ENCODE measurements at places on chromosomes 1 and 21. TPM values are rescaled to one million over a fixed set of nuclear protein-coding genes. Genes with fewer than 3 reads are reported as not detected.
A peak's percentile ranks its signal among the peaks of the same experiment; 100 is the strongest.

GRCh38 chr1:55234016-55234415, 18.9 kb upstream of the USP24 start:
- no peak overlapping the region for H3K4me3 ChIP-seq
- H3K36me3 ChIP-seq, result no peaks in the 10 kb centered on the region
- no peaks in the 10 kb centered on the region for H3K4me1 ChIP-seq
- no peaks in the 10 kb centered on the region for H3K27me3 ChIP-seq
- DNase-seq, result no peak
- H3K27ac ChIP-seq, result no peak overlapping the region

GRCh38 chr1:168178638-168179437, at the start of gene TIPRL:
TIPRL (plus strand) TSS chr1:168178962; CDS start chr1:168179078, 116 bp downstream.
- peaks cover 1% of the 10 kb centered on the region for H3K36me3 ChIP-seq
- peak within 1 kb of the TSS; percentile 93 for H3K27ac ChIP-seq
- H3K27me3 ChIP-seq, result no peaks in the 10 kb centered on the region
- DNase-seq, result peak; percentile 98

GRCh38 chr1:212109728-212110127, 74.2 kb downstream of the DTL start:
- peaks cover 13% of the 10 kb centered on the region for H3K4me1 ChIP-seq
- no peaks in the 10 kb centered on the region for H3K36me3 ChIP-seq
- no peak overlapping the region for H3K4me3 ChIP-seq

GRCh38 chr1:183764981-183765380, 39.9 kb upstream of the RGL1 start:
- no peak overlapping the region for H3K4me3 ChIP-seq
- no peak for DNase-seq
- no peaks in the 10 kb centered on the region for H3K36me3 ChIP-seq
- no peaks in the 10 kb centered on the region for H3K4me1 ChIP-seq

DNA sequence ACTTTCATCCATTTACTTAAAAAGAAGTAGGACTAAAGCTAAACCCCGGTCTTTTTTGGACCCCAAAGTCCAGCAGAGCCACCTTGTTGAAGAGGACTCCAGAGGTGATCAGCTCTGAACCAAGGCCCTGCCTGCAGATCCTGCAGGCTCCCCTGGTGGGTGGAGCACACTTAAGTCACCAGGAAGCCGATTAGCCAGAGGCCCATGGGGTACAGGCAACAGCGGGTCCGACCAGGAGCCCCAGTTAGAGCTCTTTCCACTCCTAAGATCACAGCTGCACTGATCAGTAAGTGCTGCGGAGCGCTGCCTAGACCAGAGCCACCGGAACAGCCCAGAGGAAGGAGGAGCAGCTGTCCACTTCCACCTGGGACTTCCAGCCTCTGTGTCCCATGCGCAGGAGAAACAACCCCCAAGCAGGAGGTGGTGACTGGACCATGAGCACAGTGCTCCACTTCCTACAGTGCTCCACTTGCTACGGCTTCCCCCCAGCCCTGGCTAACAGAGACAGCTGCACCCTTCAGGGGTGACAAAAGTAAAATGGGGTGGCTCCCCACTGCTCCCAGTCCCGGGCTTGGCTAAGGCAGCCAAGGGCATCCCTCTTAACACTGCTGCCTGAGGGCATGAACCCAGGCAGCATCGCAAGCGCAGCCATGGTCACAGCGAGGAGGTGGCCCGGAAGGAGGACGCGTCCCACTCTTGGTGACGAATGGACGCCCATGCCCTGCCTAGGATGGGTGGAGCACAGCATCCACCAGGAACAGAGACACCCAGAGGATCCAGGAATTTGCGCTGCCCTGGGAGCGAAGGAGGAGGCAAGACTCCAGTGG, 58.0 kb downstream of the NPHP4 start:
- peaks cover 2% of the 10 kb centered on the region for H3K36me3 ChIP-seq
- H3K4me3 ChIP-seq, result no peak overlapping the region
- no peaks in the 10 kb centered on the region for H3K27me3 ChIP-seq
- no peak for DNase-seq

- H3K4me3 ChIP-seq, result no peak overlapping the region
- no peak for DNase-seq
- H3K4me1 ChIP-seq, result no peaks in the 10 kb centered on the region
- no peaks in the 10 kb centered on the region for H3K27me3 ChIP-seq
- no peaks in the 10 kb centered on the region for H3K36me3 ChIP-seq
Observed at GRCh38 chr1:78155121-78155520, 109.4 kb downstream of the GIPC2 start.

- H3K4me3 ChIP-seq, result no peak overlapping the region
- no peaks in the 10 kb centered on the region for H3K36me3 ChIP-seq
- no peaks in the 10 kb centered on the region for H3K27me3 ChIP-seq
- peak overlapping the region; percentile 71 for H3K27ac ChIP-seq
Observed at GRCh38 chr21:46059195-46059594, 38.7 kb upstream of the COL6A2 start.

- H3K4me1 ChIP-seq, result peaks cover 44% of the 10 kb centered on the region
- H3K27ac ChIP-seq, result peak overlapping the region; percentile 99
- no peaks in the 10 kb centered on the region for H3K27me3 ChIP-seq
- peaks cover 64% of the 10 kb centered on the region for H3K36me3 ChIP-seq
Observed at GRCh38 chr1:2554621-2555387, 1.4 kb upstream of the TNFRSF14 start.

- peaks cover 4% of the 10 kb centered on the region for H3K27me3 ChIP-seq
- H3K27ac ChIP-seq, result no peak overlapping the region
- DNase-seq, result no peak
- no peak overlapping the region for H3K4me3 ChIP-seq
Observed at GRCh38 chr1:15997637-15998280, 6.3 kb upstream of the SRARP start.

Gene SRGAP2
- 10.7 TPM for polyA plus RNA-seq

DNA sequence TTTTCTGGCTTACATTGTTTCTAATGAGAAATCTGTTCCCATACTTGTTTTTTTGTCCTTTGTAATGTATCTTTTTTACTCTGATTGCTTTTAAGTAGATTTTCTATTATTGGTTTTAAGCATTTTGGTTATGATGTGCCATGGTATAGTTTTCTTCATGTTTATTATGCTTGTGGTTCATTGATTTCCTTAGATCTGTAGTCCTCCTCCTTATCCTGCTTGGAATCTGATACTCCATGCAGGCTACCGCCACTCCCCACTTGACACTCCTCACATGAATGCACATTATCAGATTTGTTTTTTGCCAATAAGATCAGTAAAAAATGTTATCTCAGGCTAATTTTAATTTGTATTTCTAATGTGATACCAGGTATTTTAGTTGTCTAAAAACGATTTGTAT, 20.8 kb downstream of the UROD start:
- no peak overlapping the region for H3K27ac ChIP-seq
- no peak for DNase-seq
- H3K27me3 ChIP-seq, result no peaks in the 10 kb centered on the region
- no peaks in the 10 kb centered on the region for H3K4me1 ChIP-seq

GRCh38 chr1:5881526-5882222, 110.6 kb downstream of the NPHP4 start:
- no peak for DNase-seq
- H3K27me3 ChIP-seq, result no peaks in the 10 kb centered on the region
- H3K4me1 ChIP-seq, result no peaks in the 10 kb centered on the region
- no peak overlapping the region for H3K27ac ChIP-seq

- peaks cover 39% of the 10 kb centered on the region for H3K27me3 ChIP-seq
Observed at GRCh38 chr1:4655674-4656532, 1.5 kb downstream of the AJAP1 start.

DNA sequence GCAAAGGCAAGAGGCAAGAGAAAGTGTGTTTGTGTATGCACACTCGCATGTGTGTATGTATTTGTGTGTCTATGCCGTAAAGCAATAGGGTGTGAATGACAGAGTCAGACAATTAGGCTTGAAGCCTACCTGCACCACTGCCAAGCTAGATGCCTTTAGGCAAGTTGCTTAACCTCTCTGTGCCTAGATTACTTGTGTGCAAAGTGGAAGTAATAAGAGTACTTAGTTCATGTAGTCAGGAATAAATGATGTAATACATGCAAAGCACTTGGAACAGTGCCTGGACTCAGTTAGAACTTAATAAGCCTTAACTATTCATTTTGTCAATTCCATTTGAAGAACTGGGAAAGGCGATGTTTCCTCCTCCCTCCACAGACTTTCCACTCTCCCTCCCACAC, 31.7 kb downstream of the LAMB3 start:
- H3K4me3 ChIP-seq, result no peak overlapping the region
- no peaks in the 10 kb centered on the region for H3K27me3 ChIP-seq
- H3K27ac ChIP-seq, result no peak overlapping the region
- peaks cover 31% of the 10 kb centered on the region for H3K4me1 ChIP-seq
- H3K36me3 ChIP-seq, result peaks cover 26% of the 10 kb centered on the region
- DNase-seq, result peak; percentile 11

Gene DDR2
- polyA plus RNA-seq, result 0.89 TPM

GRCh38 chr21:14591882-14592281, 45.8 kb upstream of the SAMSN1 start:
- no peak overlapping the region for H3K4me3 ChIP-seq
- no peak for DNase-seq
- H3K27me3 ChIP-seq, result no peaks in the 10 kb centered on the region
- peak overlapping the region; percentile 55 for H3K27ac ChIP-seq
- H3K36me3 ChIP-seq, result no peaks in the 10 kb centered on the region
- H3K4me1 ChIP-seq, result no peaks in the 10 kb centered on the region

GRCh38 chr1:190754666-190755065, 277.0 kb upstream of the BRINP3 start:
- H3K4me3 ChIP-seq, result no peak overlapping the region
- no peaks in the 10 kb centered on the region for H3K27me3 ChIP-seq
- DNase-seq, result peak; percentile 34

- H3K4me3 ChIP-seq, result no peak overlapping the region
- H3K27me3 ChIP-seq, result no peaks in the 10 kb centered on the region
- H3K27ac ChIP-seq, result no peak overlapping the region
- DNase-seq, result no peak
Observed at GRCh38 chr1:237232501-237232900, 190.5 kb downstream of the RYR2 start.

DNA sequence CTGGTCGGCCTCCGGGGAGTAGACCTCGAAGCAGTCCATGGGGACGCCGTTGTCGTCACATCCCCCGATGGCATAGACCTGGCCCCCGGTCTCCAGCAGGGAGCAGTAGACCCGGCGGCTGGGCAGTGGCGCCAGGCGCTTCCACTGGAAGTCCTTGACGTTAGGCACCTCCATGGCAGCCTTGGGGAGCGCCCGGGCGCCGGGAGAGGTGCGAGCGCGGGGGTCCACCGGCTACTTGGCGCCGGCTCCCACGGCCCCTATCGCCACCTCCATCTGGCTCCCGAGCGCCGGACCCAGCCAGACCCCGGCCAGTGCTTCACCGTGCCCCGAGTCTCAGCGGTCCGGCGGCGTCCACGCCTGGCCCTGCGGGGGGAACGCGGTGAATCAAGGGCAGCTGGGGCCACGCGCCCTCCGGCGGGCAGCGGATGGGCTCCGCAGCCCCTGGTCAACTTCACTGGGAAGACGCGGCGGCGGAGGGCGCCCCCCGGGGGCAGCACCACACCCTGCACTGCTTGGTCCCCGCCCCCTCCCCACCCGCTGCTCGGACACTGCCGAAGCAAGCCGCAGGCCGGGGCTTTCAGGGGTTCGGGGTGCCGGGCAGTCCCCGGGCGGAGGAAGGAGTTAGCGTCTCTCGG, 13.2 kb downstream of the KLHDC8A start:
- no peaks in the 10 kb centered on the region for H3K36me3 ChIP-seq
- H3K4me1 ChIP-seq, result peaks cover 5% of the 10 kb centered on the region
- peak; percentile 42 for DNase-seq
- H3K27me3 ChIP-seq, result peaks cover 12% of the 10 kb centered on the region

Gene MCOLN2
- polyA plus RNA-seq, result 1.6 TPM

Gene NBPF4
- not detected for polyA plus RNA-seq

Gene TSSK3
- polyA plus RNA-seq, result 0.48 TPM

Gene S100B
- polyA plus RNA-seq, result 4.5 TPM

DNA sequence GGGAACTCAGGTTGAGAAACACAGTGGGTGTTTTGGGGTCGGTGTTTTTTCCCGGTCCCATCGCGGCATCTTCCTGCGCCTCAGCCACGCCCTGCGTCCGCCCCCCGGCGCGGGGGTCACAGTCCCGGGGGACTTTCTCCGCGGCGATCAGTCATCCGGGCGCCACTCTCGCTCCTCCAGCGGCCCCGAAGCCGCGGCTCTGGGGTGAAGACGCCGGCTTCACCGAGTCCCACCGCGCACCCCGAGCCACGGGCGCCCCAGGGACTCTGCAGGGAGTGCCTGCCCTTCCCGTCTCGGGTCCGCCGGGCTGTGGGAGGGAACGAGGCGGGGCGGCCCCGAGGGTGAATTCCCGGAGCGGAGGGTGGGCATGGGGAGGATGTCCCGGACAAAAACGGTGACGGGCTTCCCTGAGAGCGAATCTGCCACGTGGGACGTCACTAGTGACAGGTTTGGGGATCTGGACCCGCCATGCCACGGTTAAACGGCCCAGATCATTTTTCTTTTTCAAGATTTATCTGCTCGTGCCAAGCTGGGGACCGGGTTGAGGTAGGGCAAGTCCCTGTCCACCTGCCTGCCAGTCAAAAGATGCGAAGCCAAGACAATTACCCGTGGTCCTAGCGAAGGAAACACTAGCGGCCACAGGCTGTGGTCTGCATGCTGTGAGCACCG, 717 bp upstream of the BATF3 start:
- H3K4me3 ChIP-seq, result peak overlapping the region; percentile 43
- H3K27ac ChIP-seq, result no peak overlapping the region
- DNase-seq, result peak; percentile 50
- no peaks in the 10 kb centered on the region for H3K36me3 ChIP-seq
- peaks cover 61% of the 10 kb centered on the region for H3K27me3 ChIP-seq
- peaks cover 16% of the 10 kb centered on the region for H3K4me1 ChIP-seq

GRCh38 chr1:151977662-151978230, 15.9 kb downstream of the S100A10 start:
- H3K4me3 ChIP-seq, result no peak overlapping the region
- no peak for DNase-seq
- peaks cover 5% of the 10 kb centered on the region for H3K4me1 ChIP-seq
- peaks cover 3% of the 10 kb centered on the region for H3K36me3 ChIP-seq

DNA sequence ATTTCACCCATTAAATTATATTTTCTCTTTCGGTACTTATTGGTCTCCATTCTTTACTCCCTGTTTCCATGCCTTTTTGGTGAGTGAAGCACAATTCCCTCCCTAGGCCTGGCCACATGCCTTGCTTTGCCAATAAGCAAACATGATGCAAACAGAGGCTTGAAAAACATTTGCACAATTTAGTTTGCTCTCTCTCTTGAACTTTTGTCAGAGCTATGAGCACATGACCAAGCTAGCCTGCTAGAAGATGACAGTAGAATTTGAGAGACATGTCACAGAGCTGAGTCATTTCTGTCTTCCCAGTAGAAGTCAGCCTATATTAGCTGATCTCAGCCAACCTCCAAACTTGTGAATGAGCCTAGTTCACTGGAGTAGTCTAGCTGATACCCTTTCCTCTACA, 24.6 kb downstream of the ANGPTL3 start:
- H3K4me3 ChIP-seq, result no peak overlapping the region
- H3K4me1 ChIP-seq, result no peaks in the 10 kb centered on the region
- H3K27ac ChIP-seq, result no peak overlapping the region
- DNase-seq, result peak; percentile 2
- no peaks in the 10 kb centered on the region for H3K27me3 ChIP-seq

GRCh38 chr1:3886106-3886670, 13.9 kb downstream of the C1orf174 start:
- peaks cover 13% of the 10 kb centered on the region for H3K36me3 ChIP-seq
- no peaks in the 10 kb centered on the region for H3K27me3 ChIP-seq
- no peak overlapping the region for H3K4me3 ChIP-seq
- H3K4me1 ChIP-seq, result no peaks in the 10 kb centered on the region

Gene HAO2
- 10.0 TPM for polyA plus RNA-seq

GRCh38 chr1:151384584-151384983, 12.1 kb upstream of the SELENBP1 start:
- no peak overlapping the region for H3K4me3 ChIP-seq
- no peaks in the 10 kb centered on the region for H3K4me1 ChIP-seq
- H3K36me3 ChIP-seq, result no peaks in the 10 kb centered on the region
- H3K27ac ChIP-seq, result no peak overlapping the region
